Posterior cingulate gyrus (tissue), 11 donors: ENCODE measurements at places on chromosomes 1 and 21.
A peak's percentile ranks its signal among the peaks of the same experiment; 100 is the strongest.

- DNase-seq, result no peak
Observed at GRCh38 chr1:181504399-181504842, 21.1 kb downstream of the CACNA1E start.

- DNase-seq, result no peak
Observed at GRCh38 chr1:39687243-39687642, 4.0 kb downstream of the HPCAL4 start.

DNA sequence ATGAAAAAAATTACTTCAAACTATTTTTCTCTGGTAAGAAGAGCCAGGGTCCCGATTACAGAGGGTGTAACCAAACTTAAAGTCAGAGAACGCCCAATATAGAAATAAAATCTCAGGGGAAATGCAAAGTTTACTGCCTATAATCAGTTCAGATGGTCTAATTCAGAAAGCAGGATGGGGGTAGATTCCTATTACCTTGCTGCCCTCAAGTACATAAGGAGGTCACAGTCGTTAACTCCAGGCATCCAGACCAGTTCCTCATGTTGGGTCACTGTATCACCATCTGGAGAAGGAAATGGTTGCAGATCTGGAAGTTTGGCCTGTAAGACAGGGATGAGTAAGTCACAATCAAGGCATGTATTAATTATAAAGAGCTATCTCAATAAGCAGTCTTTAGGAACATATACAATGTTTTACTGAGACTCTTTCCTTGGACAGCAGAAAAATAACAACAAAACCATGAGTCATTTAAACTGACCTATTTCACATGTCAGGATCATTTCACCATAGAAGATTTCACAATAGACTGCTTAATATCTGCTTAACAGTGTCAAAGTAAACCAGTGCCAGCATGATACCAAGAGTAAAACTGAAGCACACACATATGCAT is 179.4 kb downstream of the SLC45A1 start:
- no peak for DNase-seq

GRCh38 chr1:218501161-218501560 is 156.0 kb downstream of the TGFB2 start:
- no peak for DNase-seq

DNA sequence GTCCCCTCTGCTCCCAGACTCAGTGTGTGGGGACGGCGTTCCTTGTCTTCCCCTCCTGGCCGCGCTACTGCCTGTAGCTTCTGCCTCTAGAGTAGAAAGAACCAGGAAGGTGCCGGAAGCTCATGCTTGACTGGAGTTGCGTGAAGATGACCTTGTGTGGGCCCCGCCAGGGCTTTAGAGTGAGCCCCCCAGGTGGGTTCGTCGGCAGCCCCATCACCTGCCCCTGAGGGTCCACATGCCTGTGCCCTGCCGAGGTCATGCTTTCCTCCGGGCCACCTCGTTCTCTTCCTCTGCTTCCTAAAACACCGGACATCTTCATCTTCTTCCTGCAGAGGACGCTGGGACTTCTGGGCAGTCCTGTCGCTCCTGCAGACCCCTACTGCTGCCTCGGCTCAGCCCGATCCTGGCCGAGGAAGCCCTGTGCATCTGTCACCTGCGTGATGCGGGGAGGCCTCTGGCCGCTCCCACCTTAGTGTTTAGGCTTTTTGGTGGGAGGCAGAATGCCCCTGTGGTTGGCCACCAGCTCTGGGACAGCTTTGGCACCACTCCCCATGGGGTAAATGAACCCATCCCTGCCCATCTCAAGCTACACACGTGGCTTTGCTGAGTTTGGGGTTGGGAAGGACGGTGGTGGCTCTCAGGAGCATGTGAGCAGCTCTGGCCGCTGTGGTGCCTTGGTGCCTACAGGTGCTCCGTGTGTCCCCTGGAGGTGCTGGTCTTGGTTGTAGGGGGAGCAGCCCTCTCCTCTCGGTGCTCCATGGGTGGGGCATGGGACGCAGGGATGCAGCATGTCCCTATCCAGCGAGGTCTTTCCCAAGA is 12.3 kb downstream of the OBSCN start:
- no peak for DNase-seq

- DNase-seq, result peak; percentile 41
Observed at GRCh38 chr1:83734420-83734819, 264.5 kb downstream of the TTLL7 start.

GRCh38 chr1:60936163-60936562 is 146.2 kb upstream of the NFIA start:
- no peak for DNase-seq

DNA sequence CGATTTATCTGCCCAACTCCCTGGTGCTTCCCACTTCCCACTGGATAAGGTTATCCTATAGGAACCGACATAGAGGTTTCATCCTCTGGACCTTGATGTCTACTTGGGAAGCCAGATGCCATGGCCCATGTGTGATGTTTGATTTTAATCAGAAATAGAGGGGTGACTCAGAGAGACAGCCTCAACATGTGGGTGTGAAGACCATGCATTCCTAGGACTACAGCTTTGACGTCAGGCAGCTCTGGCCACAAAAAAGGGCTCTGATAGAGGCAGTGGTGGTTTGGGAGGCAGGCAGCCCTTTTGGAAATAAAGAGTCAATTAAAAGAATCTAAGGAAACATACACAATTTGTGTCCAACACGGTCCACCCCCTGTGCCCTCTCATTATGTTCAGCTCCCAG is 5.2 kb upstream of the SH2D2A start:
- DNase-seq, result no peak

DNA sequence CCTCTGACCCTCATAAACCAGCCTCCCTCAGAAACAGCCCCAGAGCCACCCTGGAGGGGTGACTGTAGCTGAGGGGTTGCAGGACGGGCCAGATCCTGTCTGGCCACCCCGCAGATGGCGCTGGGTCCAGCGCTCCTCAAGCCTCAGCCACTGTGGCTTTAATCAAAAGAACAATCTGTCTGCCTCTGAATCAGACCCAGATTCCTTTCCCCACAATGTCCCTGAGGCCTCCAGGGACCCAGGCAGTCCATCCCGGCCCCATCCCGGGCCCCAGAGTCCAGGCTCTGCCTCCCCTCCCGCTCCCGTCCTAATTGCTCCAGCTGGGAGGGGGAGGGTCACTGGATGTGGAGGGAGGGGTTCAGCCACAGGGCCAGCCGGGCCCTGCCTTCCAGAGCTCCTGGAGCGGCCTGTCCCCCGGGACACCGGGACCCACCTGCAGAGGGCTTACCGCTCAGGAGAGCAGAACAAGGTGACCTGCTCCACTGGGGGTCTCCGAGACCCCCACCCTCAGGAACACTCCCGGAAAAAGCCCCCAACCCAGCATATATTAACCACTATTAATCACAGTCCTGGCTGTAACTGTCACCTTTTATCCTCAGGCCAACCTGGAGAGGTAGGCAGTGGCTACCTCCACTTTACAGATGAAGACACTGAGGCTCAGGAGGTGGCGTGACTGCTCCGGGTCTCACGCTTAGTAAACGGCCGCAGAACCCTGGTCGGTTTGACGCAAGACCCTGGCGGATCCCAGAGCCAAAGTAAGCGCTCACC is 836 bp upstream of the FBLIM1 start:
- DNase-seq, result no peak

DNA sequence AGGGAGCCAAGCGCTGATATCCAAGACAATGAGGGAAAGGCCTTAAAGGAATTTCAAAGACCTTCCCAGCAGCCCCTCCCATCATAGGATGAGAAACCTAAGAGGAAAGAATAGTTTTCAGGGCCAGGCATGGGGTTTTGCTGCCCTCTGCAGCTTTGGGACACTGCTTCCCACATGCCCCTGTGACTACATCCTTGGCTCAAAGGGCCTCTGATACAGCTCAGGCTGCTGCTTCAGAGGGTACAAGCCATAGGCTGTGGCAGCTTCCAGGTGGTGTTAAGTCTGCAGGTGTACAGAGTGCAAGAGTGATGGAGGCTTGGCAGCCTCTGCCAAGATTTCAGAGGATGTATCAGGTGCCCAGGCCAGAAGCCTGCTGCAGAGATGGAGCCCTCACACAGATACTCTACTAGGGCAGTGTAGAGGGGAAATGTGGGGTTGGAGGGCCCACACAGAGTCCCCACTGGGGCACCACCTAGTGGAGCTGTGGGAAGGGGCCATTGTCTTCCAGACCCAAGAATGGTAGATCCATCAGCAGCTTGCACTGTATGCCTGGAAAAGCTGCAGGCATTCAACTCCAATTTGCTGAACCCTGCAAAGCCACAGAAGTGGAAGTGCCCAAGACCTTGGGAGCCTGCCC is 125.8 kb downstream of the SLC45A1 start:
- no peak for DNase-seq

GRCh38 chr1:148373192-148373925 is 109.7 kb downstream of the PPIAL4G start:
- peak; percentile 37 for DNase-seq

GRCh38 chr1:58932859-58933598 is 149.2 kb upstream of the JUN start:
- DNase-seq, result no peak

GRCh38 chr1:184513966-184514365 is 127.1 kb downstream of the C1orf21 start:
- DNase-seq, result no peak

DNA sequence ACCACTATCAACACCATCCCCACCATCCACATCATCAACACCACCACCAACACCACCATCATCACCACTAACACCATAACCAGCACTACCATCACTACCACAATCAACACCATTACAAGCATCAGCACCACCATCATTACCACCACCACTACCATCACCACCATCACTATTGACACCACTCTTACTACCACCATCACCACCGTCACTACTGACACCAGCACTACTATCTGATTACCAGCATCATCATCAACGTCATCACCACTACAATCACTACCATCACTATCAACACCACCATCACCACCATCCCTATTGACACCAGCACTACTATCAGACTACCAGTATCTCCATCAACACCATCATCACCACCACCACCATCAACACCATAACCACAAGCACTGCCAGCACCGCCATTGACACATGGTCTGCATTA is 106.1 kb upstream of the RUNX3 start:
- DNase-seq, result no peak

- no peak for DNase-seq
Observed at GRCh38 chr1:47675047-47675675, 237.3 kb downstream of the FOXD2 start.

DNA sequence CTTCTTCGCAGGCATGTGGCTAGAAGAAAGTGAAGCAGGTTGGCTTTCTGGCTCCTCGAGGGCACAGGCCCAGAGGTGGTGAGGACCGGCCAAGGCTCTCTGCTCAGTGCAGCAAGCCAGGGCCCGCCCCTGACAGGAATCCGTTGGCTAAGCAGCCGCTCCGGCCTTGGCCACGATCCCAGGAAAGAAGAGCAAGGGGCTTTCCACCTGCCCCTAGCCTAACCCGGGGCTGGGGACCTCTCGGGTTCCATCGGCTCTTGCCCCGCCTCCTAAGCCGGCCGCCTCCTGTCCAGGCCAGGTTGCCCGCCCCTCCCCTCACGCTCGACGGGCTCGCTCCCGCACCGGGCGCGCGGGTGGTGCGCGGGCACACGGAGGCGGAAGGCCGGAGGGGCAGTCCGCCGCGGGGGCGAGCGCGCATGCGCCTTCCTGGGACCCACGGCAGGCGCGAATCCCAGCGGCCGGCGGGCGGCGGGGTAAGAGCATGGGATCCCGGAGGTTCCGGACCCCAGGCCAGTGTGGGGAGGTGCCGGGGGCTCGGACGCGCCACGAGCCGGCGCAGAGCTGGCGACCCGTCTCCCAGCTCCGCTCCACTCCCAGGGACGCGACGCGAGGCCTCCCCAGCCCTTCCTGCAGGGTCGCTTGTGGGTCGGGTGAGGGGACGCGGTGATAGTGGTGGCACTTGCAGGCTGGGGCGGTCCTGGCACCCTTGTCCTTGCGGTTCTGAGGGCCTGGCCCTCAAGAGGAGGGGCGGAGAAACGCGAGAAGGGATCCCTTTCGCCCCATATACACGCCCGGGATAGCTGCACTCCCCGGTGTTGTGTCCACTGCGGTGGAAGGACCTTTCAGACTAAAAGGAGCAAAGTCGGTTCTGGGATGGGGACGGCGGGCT is at the start of gene ALG6:
Gene ALG6 (plus strand): TSS at position 413 of the 889 bp plus-strand sequence. CDS start 3,351 bp downstream, outside the sequence.
- peak; percentile 92 for DNase-seq

- no peak for DNase-seq
Observed at GRCh38 chr21:42067531-42068255, 3.4 kb upstream of the UMODL1 start.

DNA sequence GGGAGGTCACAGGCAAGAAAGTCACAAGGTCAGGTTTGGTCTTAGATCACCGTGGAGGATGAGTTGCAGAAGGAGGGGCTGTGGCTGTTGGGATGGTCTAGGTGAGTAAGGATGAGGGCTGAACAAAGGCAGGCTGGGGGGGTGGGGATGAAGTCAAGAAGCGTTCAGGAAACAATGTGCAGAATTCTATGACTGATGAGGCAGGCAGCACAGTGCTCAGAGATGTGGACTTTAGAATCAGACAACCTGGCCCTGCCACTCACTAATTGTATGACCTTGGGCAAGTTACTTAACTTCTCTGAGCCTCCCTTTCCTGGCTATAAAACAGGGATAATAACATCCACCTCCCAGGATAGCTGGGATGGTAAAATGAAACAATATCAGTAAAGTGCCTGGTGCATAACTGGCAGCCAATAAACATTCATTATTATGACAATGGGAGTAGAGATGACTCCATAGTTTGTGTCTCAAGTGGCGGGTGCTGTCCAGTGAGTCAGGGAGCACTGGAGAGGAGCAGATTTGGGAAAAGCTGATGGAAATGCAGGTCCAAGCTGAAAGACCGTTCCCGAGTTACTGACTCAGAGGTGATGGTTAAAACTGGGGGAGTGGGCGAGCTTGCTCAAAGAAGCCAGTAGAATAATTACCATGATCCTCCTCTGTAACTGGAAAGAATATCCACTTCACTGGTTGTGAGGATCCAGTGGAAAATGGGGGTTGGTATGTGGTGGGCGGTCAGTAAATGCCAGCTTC is 2.1 kb downstream of the TIE1 start:
- DNase-seq, result no peak

DNA sequence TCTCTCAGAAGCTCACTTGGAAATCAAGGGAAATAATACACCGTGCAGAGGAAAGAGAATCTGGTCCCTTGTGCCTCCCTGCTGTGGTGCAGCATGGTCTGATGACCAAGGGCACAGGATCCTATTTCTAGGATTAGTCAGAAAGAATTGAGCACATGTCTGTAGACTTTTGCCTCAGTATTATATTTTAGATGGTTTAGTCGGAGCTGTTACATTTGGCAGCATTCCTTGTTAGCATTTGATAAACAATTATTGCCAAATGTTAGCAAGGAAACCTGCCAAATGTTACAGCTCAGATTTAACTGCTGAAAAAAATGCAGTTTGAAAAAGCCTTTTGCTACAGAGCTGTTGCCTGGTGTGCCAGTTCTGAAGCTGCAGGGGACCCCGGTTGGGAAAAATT is 183.5 kb upstream of the DPYD start:
- no peak for DNase-seq

- DNase-seq, result no peak
Observed at GRCh38 chr1:20662110-20662475, 924 bp upstream of the DDOST start.
